ENCODE measurements at places on chromosomes 16 and 17.

- DNase-seq, result no peak
These were observed 244.6 kb upstream of the MAF start for GRCh38 chr16:79845033-79845733.

DNA sequence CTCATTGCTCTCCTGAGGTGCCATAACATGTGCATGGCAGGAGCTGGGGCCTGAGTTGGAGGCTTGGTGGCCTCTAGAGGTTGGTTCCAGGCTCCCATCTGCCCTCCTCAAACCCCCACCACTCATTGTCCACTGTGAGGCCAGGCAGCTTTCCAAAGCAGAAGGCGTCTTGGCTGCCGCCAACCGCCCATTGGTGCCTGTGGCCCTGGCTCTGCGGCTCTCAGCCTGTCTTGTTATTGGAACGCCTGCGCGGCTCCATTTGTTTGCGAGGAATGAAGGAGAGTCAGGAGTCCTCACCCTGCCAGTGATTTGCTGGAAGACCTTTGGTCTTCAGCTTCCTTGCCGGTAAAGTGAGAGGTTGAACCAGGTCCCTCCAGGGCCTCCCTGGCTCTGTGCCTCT lies 43.6 kb downstream of the OR1D5 start:
- no peak for DNase-seq

- no peak for DNase-seq
These were observed 29.8 kb upstream of the CRYBA1 start for GRCh38 chr17:29216856-29217255.

DNA sequence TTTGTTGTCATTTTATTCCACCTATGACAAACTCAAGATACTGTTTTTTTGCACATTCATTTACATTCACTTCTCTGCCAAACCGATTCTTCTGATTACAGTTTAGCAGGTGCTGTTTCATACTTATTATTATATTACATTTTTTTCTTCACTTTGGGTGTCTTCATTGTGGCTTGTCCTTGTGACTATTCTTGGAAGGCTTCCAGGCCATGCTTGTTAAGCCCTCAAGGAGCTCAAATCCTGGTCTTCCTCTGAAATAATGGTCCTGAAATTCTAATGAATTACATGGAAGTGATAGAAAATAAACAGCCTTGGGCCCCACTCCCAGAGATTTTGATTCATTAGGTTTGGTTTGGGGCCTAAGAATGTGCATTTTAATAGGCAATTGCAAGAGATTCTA lies 1.4 kb downstream of the KRTAP2-4 start:
- DNase-seq, result no peak

- DNase-seq, result no peak
These were observed 124.4 kb downstream of the SLC39A11 start for GRCh38 chr17:72967977-72968585.

- no peak for DNase-seq
These were observed 21.1 kb upstream of the DOK4 start for GRCh38 chr16:57507136-57508034.

GRCh38 chr17:67461228-67461780 lies 84.2 kb downstream of the PITPNC1 start:
- DNase-seq, result peak; percentile 22

GRCh38 chr16:1048442-1049112 lies 24.0 kb upstream of the SSTR5 start:
- no peak for DNase-seq

DNA sequence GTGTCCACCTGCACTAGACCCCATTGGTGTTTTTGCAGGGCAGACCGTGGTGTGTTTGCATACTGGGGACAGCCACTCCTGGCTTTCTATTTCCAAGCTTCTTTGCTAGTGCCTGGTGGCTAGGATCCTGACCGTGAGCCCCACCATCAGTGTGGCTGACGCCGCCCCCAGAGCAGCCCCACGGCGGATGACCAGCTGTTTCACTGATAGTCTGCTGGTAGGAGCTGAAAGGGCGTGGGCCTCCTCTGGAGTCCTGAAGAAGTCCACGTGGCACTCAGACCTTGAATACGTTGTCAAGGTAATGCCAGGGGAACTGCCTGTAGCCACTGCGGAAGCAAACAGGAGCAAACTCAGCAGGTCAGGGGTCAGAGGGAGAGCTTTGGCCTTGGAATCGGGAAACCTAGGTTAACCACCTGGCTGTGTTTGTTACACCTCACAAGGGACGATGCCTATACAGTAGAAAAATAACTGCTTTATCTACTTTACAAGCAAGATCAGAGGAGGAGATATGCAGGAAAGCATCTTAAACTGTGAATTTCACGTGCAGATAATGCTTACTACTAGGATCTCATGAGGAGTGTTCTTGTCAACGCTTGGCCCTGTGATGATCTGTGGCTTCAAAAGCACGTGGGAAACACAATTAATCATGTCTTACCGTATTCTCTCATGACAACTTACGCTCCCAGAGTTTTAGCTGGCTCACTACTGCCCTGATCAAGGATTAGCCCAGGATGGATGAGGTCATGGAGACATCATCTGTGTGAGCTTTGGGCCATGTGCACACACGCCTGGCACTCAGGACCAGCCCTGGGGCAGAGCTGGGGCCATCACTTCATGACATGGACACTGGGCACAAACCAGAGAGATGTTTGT lies 30.3 kb downstream of the ALDH3A2 start:
- no peak for DNase-seq

GRCh38 chr16:4578961-4579530 lies 22.9 kb downstream of the C16orf96 start:
- no peak for DNase-seq

GRCh38 chr16:67190041-67190440 lies at the start of gene EXOC3L1:
EXOC3L1 (minus strand) TSS chr16:67190136; CDS start chr16:67189676, 460 bp downstream.
- DNase-seq, result no peak

DNA sequence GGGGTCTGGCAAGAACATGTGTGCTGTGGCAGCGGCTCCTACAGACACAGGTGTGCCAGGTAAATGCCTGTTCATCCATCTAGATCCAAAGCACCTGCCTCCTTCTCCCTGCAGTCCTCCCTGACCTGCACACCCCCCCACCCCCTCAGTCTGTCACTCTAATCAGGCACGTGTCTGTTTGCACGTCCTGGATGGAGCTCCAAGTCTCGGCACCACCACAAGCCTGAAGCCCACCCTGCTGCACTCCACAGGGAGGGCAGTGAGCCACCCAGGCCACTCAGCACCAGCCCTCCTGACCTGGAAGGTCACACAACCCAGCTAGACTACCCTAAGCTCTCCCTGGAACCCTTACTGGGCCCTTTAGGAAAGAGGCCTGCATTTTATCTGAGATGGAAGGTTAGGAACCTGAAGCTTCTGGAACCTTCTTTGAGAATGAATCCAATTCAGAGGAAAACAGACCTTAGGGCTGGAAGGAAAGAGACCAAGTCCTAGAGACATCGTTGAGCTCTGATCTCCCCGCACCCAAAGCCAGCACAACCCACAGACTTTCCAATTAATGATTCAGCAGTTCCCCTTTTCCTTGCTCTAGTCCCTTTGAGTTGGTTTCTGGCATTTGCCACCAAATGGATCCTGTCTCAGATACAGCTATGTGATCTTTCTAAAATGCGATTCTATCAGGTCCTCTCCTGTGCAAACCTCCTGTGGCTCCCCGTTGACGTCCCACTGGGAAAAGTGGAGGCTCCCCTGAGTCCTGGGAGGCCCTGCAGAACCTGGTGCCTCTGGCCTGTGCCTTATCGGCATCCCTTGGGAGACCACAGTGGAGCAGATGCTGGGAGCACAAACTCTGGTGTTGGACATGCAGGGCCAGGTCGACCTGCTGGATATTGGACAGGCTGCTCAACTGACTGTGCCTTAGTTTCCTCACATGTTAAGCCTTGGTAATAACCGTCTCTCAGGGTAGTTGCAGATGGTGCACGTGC lies 67.9 kb downstream of the PRMT7 start:
- DNase-seq, result no peak

- DNase-seq, result no peak
These were observed 233.6 kb downstream of the CPPED1 start for GRCh38 chr16:12570046-12570618.

- DNase-seq, result peak; percentile 41
These were observed 15.4 kb upstream of the KATNB1 start for GRCh38 chr16:57720142-57720575.

DNA sequence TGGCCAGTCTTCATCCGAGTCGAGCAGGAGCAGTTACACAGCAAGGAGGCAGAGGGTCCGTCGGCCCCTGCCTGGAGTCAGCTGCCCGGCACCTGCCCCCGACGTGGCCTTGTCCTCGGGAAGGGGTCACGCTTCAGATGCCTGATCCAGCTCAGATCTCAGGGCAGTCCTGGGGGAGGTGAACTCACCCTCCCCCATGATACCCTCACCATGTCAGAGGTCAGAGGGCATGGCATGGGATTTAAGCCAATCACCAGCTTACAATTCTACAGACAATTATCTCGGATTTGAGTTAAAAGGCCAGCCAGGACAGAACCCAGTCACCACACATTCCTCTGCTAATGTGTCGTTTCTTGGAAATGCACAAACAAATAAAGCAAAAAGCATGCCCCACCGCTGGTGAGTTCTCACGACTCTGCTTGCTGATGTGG lies 211.3 kb downstream of the FOXL1 start:
- no peak for DNase-seq

DNA sequence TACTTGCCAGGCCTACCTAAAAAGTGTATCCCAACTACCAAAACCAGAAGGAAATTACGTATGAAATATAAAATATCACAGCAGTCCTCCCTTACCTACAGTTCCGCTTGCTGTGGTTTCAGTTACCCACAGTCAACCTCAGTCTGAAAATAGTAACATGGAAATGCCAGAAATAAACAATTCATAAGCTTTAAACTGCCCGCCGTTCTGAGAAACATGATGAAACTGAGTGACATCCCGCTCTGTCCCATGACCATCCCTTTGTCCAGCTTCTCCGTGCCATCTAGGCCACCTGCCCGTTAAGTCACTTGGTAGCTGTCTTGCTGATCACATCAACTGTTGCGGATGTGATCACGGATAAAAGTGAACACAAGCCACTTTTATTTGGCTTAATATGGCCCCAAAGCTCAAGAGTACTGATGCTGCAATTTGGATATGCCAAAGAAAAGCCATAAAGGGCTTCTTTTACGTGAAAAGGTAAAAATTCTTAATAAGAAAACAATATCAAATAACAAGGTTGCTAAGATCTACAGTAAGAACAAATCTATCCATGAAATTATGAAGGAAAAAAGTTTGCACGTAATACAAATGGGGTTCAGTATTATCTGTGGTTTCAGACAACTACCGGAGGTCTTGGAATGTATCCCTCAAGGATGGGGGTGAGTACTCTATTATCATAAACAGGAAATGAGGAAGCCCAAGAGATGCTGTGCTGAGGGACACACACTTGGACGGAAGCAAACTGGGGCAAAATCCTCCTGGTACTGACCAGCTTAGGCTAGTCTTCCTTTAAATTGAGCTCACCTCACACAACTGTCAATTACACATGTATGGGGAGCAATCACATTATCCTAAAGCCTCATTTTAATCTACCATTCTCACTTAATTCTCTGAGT lies 8.2 kb downstream of the USP22 start:
- DNase-seq, result peak; percentile 31

- DNase-seq, result no peak
These were observed 61.3 kb downstream of the CNTNAP4 start for GRCh38 chr16:76338472-76338871.

GRCh38 chr16:67415872-67416793 lies at the start of gene ZDHHC1:
ZDHHC1 (minus strand) TSS chr16:67416477; CDS start chr16:67407775, 8,702 bp downstream.
- DNase-seq, result peak; percentile 57

- no peak for DNase-seq
These were observed 319.8 kb downstream of the SEC14L1 start for GRCh38 chr17:77460514-77461046.

DNA sequence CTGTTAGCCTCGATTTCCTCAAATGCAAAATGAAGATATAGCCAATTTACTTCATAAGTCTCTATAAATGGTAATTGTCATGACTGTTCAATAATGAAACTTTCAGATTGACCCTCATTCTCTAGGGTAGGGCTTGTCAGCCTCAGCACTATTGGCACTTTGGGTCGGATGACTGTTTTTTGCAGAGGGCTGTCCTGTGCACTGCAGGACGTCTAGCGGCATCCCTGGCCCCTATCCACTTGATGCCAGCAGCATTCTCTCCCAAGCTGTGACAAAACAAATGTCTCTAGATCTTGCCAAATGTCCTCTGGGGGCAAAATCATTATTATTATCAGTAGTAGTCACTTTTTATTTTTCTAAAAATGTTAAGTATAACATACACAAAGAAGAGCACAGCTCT lies 24.6 kb downstream of the CDH11 start:
- DNase-seq, result no peak

- no peak for DNase-seq
These were observed 192.3 kb upstream of the FOXF1 start for GRCh38 chr16:86317813-86318650.

DNA sequence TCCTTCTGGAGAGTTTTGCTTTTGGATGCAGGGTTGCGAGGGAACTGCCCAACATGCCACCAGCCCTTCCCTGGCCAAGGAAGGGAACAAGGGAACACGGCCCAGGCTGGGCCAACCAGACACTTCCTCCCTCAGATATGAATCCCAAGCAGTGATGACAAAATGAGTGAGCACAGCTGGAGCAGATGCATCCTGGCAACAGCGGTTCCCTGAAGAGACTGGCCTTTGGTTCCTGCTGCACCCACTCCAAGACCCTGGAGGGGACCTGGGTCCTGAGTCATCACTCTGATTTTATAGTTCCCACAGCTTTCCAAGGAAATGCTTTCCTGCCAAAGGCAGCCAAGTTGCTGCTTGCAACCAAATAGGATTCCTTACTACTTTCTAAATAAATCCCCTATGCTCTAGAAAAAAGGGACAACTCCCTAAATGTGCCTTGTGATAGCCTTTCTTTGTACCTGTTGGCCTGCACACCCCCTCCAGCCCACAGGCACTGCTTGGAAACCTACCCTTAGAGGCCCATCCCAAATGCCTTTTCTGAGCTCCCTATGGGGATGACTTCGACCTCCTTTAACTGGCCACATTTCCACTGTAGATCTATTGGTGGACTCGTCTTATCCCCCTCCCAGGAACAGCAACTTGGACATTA lies 5.3 kb downstream of the ST3GAL2 start:
- no peak for DNase-seq

DNA sequence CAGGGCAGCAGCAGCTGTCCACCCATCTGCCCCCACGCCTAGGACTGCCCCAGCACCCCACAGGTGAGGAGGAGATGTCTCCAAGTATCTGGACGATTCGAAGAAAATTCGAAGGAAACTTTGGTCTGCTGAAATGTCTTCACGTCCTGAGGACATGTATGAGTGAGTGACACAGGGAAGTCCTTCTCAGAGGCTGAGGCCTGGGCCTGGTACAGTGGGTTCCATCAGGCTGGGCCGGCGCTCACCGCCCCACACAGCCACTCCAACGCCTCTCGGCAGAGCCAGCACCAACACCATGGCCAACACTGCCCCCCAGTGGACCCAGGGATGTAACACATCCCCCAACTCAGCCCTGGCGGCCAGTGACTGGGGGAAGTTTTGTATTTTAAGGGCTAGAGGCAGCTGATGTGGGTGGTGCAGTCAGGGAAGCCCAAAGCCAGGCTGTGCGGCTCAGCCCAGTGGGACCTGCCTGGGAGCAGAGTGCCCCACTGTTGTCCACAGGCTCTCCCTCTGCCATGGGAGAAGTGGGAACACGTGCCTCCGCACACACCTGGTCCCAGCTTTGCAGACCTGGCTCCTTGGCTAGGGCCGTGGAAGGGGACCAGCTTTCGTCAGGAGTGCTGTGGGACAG lies 55.8 kb upstream of the FASN start:
- DNase-seq, result peak; percentile 89
